GM12878 (cell line): ENCODE measurements at places on chromosomes 3 and 15.

DNA sequence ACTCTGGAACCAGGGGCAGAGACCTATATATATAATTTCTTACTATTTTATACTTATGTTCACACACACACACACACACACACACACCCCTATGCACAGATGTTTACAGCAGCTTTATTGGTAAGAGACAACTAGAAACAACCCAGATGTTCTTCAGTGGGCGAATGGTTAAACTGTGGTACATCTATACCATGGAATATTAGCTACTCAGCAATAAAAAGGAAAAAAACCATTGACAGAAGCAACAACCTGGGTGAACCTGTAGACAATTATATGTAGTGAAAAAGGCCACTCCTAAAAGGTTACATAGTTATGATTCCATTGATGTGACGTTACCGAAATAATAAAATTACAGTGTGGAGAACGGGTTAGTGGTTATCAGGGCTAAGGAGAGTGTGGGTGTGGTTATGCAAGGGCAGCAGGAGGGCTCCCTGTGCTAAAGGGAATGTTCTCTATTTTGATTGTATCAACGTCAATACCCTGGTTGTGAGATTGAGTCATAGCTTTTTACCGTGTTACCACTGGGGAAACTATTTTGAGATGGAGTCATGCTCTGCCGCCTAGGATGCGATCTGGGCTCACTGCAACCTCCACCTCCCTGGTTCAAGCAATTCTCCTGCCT is 85.5 kb downstream of the FLNB start:
- no peaks in the 10 kb centered on the region for H3K27me3 ChIP-seq
- H3K4me1 ChIP-seq, result no peaks in the 10 kb centered on the region
- H3K36me3 ChIP-seq, result peaks cover 9% of the 10 kb centered on the region
- H3K4me3 ChIP-seq, result no peak overlapping the region
- no peak for DNase-seq
- H3K27ac ChIP-seq, result no peak overlapping the region

GRCh38 chr3:101978348-101978747 is 129.0 kb downstream of the NFKBIZ start:
- H3K27ac ChIP-seq, result no peak overlapping the region
- H3K4me1 ChIP-seq, result peaks cover 14% of the 10 kb centered on the region; the same call in 1 of the 2 replicates
- H3K4me3 ChIP-seq, result no peak overlapping the region
- H3K27me3 ChIP-seq, result no peaks in the 10 kb centered on the region

DNA sequence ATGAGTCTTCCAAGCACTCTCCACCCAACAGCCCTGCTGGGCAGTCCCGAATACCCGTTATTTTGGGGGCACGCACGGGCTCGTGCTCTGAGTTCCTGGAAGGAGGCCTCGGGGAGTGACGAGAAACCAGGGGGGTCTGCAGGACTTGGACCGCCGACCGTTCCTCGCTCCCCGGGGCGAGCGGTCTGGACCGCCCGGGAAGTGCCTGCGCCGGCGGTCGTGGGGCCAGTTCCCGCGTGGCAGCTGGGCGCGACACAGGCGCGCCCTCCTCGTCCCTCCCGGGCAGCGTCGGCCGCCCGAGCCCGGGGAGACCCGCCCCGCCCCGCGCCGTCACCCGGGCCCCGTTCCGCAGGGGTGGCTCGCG is 387 bp downstream of the GNB4 start:
- H3K36me3 ChIP-seq, result no peaks in the 10 kb centered on the region
- no peak for DNase-seq
- H3K4me1 ChIP-seq, result no peaks in the 10 kb centered on the region; the same call in 1 of the 2 replicates
- peak overlapping the region; percentile 70 for H3K4me3 ChIP-seq
- no peaks in the 10 kb centered on the region for H3K27me3 ChIP-seq

DNA sequence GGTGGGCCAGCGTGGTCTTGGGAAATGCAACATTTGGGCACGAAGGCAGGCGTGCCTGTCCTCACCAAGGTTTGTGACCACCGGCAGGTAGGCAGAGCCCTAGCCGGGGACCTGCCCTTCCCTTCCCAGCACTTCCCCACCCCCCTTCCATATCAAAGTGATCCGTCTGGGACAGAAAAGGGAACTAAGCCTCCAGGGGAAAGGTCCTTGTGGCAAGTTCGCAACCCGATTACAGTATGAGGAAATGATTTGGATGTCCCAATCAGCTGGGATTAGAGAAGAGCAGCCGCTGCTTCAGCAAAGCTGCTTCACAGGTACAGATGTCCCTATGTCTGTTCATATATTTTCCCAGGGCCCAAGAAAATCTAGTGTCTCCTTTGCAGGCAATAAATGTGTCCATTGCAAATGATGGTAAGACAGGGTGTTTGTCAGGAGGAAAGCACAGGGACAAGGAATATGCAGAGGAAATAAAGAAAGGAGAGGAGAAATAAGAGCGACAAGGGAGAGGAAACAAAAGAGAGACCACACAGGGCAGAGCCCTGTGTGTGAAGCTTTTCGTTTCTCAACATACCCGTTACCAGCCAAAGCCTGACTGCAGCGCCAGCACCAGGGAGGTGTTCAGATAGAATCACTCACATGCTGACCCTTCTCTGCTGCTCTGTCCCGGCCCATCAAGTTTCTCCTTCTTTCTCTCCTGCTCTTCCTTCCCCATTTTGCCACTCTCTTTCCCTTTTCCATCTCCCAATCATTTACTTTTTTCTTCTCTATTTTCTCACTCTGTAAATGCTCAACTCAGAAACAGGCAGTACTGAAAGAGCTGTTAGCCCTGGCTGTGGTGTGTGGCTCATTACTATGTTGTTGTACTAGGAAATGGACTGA is 17.4 kb upstream of the SECISBP2L start:
- H3K27me3 ChIP-seq, result no peaks in the 10 kb centered on the region; the same call in 1 of the 2 replicates

DNA sequence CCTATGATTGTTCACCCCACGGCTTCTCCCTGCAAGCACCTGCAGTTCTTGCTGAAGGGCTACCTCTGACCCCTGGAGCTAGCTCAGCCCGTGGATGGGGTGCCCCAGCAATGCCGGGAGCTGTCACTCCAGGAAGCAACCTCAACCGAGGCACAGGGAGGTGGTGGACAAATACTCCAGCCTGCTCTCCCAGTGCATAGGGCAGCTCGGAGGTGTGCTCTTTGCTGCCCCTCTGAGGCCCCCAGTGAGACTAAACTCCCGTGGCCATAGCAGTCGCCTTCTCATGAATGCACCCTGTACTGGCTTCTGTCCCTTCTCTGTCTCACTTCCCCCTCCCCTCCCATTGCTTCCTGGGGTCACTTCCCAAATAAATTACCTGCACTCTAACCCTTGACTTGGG is 48.5 kb downstream of the LINGO1 start:
- H3K36me3 ChIP-seq, result no peaks in the 10 kb centered on the region
- no peak overlapping the region for H3K27ac ChIP-seq
- H3K27me3 ChIP-seq, result 0 out of 2 replicates have a peak, but pooled peaks cover 2% of the 10 kb centered on the region
- no peak for DNase-seq
